Neural crest cell (in vitro differentiated cells): ENCODE measurements at places on chromosomes 11 and 22. TPM values are rescaled to one million over a fixed set of nuclear protein-coding genes. Genes with fewer than 3 reads are reported as not detected.

GRCh38 chr22:25704701-25705100 lies 37.3 kb upstream of the MYO18B start:
- DNase-seq = no peak

DNA sequence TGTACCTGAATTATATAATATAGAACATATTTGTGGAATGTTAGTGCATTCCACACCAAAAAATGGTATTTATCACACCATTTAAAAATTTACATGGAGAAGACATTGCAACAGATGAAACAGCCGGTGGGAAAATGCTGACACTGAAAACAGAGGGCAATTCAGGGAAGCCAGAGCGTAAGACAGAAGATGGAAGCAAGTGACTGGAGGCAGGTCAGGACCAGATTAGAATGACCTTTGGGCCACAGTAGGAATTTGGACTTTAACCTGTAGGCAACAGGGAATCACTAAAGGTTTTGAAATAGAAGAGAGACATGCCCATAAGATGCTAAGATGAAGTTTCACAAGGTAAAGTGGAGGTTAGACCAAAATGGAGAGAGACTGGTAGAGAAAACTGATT lies 60.5 kb downstream of the METTL15 start:
- DNase-seq = no peak

GRCh38 chr11:19822531-19822930 lies 109.9 kb downstream of the NAV2 start:
- DNase-seq = no peak

DNA sequence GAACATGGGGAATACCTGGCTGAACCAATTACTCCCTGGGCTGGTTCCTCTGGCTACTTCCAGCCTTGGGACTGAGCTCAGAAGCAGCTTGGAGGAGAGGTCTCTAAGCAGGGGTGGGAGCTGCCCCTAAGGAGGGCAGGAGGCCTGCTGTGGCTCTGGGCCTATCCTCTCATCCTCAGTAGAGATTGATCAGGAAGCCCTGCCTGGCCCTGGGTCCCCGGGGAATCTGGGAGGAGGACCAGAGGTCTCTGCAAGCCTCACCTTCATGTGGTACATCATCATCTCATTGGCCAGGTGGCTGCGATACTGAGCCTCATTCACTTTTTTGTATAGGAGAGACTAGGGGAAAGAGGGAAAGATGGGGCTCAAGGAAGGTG lies 91.1 kb downstream of the PDE2A start:
- DNase-seq = no peak

GRCh38 chr11:2930704-2931419 lies 1.6 kb upstream of the PHLDA2 start:
- DNase-seq = no peak

DNA sequence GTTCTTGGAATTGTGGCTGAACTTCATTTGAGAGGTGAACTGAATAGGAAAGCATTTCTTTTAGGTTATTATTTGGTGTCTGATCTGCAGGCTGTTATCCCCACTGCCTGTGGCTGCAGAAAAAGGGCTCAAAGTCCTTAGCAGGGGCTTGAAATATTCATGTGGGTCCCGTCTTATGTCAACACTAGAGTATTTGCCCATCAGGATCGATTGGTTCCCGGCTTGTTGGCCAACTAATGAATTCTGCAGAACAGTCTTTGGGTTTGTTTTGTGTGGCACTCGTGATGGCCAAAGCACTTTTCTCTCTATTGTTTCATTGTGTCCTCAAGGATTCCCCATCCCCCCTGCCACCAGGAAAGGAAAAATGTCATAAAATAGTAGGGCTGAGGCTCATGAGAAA lies 211.9 kb downstream of the MYO18B start:
- no peak for DNase-seq

Gene DRICH1
- 0.43 TPM in 1 of 2 replicates, not detected in the other for total RNA-seq
